ENCODE measurements at places on chromosomes 5 and 9.

- peak; percentile 30 for DNase-seq
These were observed 76.7 kb upstream of the SPOCK1 start for GRCh38 chr5:137575847-137576246.

- DNase-seq: no peak
These were observed 28.3 kb upstream of the TGFBR1 start for GRCh38 chr9:99076483-99077171.

DNA sequence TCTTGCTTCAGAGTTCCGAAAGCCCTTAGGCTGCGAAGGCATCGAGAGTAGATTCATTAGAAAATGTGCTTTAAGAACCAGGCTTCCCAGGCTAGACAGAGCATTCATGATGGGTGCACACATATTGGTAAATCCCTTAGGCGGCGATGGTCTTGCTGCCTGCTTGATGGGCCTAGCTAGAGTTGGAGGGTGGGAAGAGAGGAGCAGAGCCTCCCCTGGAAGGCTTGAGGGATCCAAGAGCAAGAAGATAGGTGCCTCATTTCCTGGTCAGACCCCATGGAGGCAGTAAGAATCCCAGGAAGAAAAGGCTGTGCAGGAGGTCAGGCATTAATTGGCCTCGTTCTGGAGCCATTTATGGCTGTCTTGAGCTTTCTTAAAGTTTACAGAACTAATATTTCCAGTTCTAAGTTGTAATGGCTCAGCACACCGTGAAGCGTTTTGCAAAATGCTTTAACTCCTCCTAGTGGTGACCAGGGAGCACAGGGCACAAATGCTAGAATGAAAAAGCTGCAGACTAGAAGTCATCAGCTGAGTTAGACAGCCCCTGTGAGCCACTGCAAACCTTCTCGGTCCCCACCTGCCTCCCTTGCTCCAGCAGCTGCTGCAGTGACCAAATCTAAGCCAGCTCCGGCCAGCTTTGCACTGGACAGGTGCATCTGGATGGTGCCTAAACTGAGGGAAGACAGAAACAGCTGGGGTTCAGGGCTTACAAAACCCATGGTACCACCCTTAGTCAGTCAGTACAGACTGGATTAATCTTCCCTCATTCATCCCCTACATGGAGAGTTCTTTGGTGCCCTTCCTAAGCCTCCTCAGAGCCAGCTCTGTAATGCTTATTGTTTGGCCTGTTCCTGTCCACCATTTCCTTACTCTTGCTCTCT is 14.7 kb downstream of the SLC45A2 start:
- DNase-seq: peak; percentile 32

DNA sequence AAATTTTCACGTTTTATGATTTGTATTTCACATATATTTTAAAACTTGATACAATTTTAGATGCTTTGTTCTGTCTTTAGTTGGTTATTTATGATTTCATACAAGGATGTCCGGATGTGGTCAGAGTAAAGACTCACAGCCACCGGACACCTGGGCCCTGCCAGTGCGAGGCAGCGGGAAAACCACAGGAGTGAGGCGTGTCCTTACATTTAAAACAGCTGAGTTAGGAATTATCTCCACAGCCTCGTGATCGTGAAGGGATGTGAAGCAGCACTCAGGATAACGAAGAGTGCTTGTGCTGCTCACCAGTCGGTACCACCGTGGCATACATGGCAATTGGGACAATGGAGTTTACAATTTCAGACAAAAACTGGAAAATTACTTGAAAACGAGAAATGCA is 14.0 kb downstream of the SNX18 start:
- peak; percentile 73 for DNase-seq

GRCh38 chr9:131027048-131027871 is 18.3 kb downstream of the LAMC3 start:
- DNase-seq: no peak
